COLO829 (cell line): ENCODE measurements at places on chromosomes 3 and 15.

DNA sequence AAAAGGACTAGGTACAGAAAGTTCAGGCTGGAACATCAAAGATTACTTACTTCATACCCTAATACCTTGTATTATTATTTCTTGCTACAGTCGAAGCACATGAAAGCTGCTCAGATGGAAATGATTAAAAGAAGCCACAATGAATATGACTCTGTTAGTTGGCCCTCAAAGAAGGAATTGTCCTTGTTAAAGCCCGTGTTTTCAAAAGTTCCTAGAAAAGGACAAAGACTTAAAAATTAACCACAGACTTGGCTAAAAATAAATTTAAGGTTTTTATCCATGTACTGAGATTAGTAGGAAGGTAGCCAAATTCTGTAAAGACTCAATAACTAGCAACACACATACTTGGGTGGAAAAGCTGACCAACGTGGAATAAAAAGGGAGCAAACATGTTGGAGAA lies 251.0 kb upstream of the RARB start:
- peak; percentile 79 for DNase-seq

GRCh38 chr3:127789990-127790881 lies 32.1 kb downstream of the MGLL start:
- DNase-seq: no peak

- no peak for DNase-seq
Measured at GRCh38 chr3:141259821-141260629, 28.4 kb downstream of the PXYLP1 start.

DNA sequence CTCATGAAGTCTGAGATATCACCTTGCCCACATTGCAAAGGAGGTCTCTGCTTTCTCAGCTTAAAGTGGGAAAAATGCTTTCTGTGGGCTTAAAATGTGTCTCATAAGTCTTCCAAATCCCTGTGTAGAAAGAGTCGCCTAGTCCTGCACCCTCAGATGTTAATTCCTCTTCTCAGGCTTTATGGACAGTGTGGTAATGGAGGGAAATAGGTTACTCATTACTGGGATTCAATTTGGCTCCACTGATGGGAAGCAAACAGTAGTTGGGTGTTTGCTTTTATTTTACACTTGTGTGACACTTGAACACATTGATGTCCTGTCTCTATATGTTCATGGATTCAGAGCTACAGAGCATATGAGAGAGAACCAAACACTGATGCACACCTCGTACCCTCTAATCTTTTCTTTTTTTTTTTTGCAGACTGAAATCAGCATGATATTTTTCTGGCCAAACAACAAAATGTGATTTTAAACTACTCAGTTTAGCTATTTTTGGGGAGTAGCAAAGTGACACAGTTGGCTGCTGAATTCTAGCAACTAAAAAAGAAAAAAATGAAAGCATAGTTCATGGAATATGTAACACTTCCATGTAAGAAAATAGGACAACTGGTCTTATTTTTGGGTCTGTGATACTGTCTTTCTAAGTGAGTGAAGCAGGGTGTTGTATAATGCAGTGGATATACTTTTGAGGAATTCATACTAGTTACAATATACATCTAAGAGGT lies 8.6 kb downstream of the PTPRG start:
- DNase-seq: no peak

- no peak for DNase-seq
Measured at GRCh38 chr15:40471105-40471807, 472 bp downstream of the CHST14 start.
